ENCODE measurements at places on chromosomes 16 and 17. TPM values are rescaled to one million over a fixed set of nuclear protein-coding genes. Genes with fewer than 3 reads are reported as not detected.

Gene BRIP1
- total RNA-seq: 15.5 TPM

Gene CMTM1
- total RNA-seq: 8.8 TPM

Gene MRM1
- total RNA-seq: 24.9 TPM

Gene MYH13
- not detected for total RNA-seq

Gene UNC119
- total RNA-seq: 35.8 TPM

Gene BHLHA9
- total RNA-seq: not detected

Gene CYBA
- total RNA-seq: 227 TPM

Gene KCNJ18
- not detected for total RNA-seq

Gene MYH2
- total RNA-seq: not detected

Gene ENPP7
- total RNA-seq: 0.11 TPM

Gene ASGR2
- not detected for total RNA-seq

Gene KSR1
- total RNA-seq: 39.7 TPM

Gene TMEM107
- total RNA-seq: 20.2 TPM

Gene RTN4RL1
- total RNA-seq: 1.5 TPM

Gene TP53TG3B
- not detected for total RNA-seq

Gene PPL
- total RNA-seq: not detected

Gene TEX14
- 0.25 TPM for total RNA-seq

Gene BRICD5
- 13.3 TPM for total RNA-seq

Gene KCNH6
- total RNA-seq: not detected

Gene TAT
- not detected for total RNA-seq

Gene CMTM2
- total RNA-seq: 0.17 TPM

Gene TBC1D3H
- total RNA-seq: 0.84 TPM

Gene C16orf92
- not detected for total RNA-seq

Gene ADORA2B
- total RNA-seq: 2.1 TPM

Gene PLCG2
- 16.6 TPM for total RNA-seq

Gene VPS35L
- total RNA-seq: 29.0 TPM

Gene HS3ST3B1
- total RNA-seq: 8.7 TPM

Gene ZP2
- not detected for total RNA-seq

Gene CCL22
- 46.8 TPM for total RNA-seq

Gene ABCC11
- total RNA-seq: 0.15 TPM

Gene TPSG1
- not detected for total RNA-seq

Gene NPIPB9
- 0.67 TPM for total RNA-seq

Gene SPATA22
- total RNA-seq: not detected

Gene TPSAB1
- not detected for total RNA-seq

Gene KRTAP9-8
- not detected for total RNA-seq

Gene HASPIN
- total RNA-seq: 17.1 TPM

Gene CTRL
- 4.5 TPM for total RNA-seq

Gene C17orf50
- not detected for total RNA-seq

Gene ITGAD
- total RNA-seq: not detected

Gene CTF1
- total RNA-seq: 0.13 TPM

Gene GUCY2D
- not detected for total RNA-seq

Data from activated CD8-positive, alpha-beta memory T cell treated with anti-CD3 and anti-CD28 coated beads for 36 hours (primary cell).